CD4-positive, alpha-beta T cell (primary cell): ENCODE measurements at places on chromosomes 13 and 19. TPM values are rescaled to one million over a fixed set of nuclear protein-coding genes. Genes with fewer than 3 reads are reported as not detected.

Gene SIN3B
- 53.7 TPM for total RNA-seq

GRCh38 chr13:50699874-50700663 lies 143.4 kb downstream of the DLEU7 start:
- DNase-seq = no peak

- no peak for DNase-seq
Measured at GRCh38 chr19:35265900-35266519, 2.8 kb upstream of the USF2 start.

DNA sequence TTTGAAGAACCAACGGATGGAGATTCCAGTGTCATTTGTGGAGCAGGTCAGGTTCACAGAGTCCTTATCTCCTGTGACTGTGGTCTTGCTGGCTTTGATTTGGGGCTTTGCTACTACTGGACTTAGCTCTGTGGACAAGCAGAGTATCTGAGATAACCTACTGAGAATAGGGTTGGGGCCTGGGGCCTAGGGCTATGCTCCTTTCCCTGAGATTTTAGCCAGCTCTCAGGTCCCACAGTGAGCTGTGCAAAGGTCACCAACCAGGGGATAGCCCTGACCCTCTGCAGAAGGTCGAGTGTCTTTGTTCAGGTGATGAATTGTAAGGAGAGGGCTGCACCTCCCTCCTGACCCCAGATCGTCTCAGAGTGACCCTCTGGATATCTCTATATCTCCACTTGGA lies 9.2 kb downstream of the CEACAM1 start:
- DNase-seq = no peak

- DNase-seq = no peak
Measured at GRCh38 chr13:95787356-95788099, 110.6 kb downstream of the DNAJC3 start.
